ENCODE measurements at places on chromosomes 3 and 15.
A peak's percentile ranks its signal among the peaks of the same experiment; 100 is the strongest.

GRCh38 chr3:2861920-2862319 lies 248.3 kb downstream of the IL5RA start:
- no peak for DNase-seq

DNA sequence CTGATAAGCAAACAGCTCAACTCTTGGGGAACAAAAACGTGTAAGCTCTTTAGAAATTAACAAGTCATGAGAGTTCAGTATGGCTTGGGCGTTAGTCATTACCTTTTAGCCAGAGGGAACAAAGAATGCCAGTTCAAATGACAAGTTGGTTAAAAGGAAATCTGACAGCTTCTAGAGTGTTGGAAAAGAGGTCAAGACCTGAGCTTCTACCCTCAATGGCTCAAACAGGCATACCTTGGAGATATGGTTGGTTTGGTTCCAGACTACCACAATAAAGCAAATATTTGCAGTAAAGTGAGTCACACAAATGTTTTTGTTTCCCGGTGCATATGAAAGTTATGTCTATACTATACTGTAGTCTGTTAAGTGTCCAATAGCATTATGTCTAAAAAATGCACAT lies 136.1 kb downstream of the CACNA1D start:
- DNase-seq: no peak

GRCh38 chr15:61720197-61720704 lies 340.0 kb downstream of the VPS13C start:
- DNase-seq: peak; percentile 41

GRCh38 chr3:119292666-119293065 lies 1.5 kb upstream of the ARHGAP31 start:
- no peak for DNase-seq

DNA sequence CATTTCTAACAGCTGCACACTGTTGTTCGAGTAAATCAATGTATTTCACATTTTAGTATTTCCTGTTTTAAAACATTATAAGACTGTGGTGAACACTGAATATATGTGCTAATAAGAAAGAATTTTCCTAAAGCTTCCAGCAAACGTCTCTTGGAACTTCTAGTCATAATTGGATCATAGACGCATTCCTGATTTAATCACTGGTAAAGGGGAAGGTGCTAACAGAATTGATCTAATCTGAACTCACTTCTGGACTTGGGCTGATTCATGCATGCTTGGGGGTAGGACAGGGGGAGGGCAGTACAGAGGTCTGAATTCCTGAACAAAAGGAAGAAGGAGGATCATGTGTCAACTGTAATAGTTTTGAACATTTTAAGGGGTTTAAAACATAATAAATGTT lies 7.3 kb upstream of the LEKR1 start:
- DNase-seq: peak; percentile 68

GRCh38 chr15:82802497-82802896 lies 3.4 kb downstream of the FSD2 start:
- no peak for DNase-seq

- DNase-seq: no peak
Measured at GRCh38 chr3:89155811-89156210, 48.4 kb downstream of the EPHA3 start.

GRCh38 chr3:181464033-181464694 lies 247.6 kb upstream of the SOX2 start:
- DNase-seq: no peak

- DNase-seq: no peak
Measured at GRCh38 chr3:138947495-138948121, 591 bp downstream of the FOXL2NB start.

GRCh38 chr15:70016511-70016994 lies 81.2 kb downstream of the TLE3 start:
- DNase-seq: no peak

DNA sequence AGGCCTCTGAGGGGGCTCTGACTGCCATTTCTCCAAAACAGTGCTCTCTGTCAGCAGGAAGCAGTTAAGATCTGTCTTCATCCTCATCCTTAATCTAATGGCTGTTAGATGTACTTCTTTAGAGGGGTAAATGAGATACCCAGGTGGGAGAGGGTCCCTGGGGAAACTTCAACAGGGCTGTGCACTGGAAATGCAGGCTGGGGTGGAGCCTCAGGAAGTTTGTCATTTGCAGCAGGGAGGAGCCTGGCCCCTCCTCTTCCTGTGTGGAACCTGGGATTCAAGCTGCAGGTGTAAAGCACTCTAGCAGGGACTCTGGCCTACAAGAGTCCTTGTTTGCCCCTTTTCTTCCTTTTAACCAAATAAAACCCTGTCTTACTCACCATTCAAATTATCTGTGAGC lies 1173.6 kb downstream of the OTOL1 start:
- DNase-seq: no peak

DNA sequence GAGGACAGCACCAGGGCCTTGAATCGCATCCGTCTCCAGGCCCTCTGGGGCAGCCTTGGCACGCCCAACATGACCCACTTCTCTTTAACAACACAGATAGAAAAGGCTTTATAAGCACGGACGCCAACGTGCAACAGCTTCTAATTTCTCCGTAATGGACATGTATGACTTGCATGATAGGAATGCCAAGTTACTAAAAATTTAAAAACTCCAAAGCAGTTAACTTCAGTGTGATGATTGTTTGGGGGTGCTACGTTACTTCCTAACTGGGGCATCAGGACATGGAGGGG lies 30.9 kb upstream of the SNRPA1 start:
- no peak for DNase-seq

DNA sequence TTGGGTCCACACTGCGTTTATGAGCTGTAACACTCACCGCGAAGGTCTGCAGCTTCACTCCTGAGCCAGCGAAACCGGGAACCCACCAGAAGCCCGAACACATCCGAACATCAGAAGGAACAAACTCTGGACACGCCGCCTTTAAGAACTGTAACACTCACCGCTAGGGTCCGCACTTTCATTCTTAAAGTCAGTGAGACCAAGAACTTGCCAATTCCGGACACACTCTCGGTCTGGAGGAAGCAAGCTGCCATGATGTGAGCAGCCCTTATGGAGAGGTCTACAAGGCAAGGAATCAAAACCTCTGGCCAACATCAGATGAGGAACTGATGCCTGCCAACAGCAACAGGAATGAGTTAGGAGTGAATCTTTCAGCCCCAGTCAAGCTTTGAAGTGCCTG lies 62.9 kb downstream of the SLC28A2 start:
- DNase-seq: peak; percentile 38

- peak; percentile 12 for DNase-seq
Measured at GRCh38 chr15:49815526-49815925, 194.7 kb downstream of the DTWD1 start.

- no peak for DNase-seq
Measured at GRCh38 chr3:130991126-130991525, 35.5 kb downstream of the ASTE1 start.

GRCh38 chr3:5267252-5267651 lies 79.7 kb downstream of the EDEM1 start:
- DNase-seq: no peak

DNA sequence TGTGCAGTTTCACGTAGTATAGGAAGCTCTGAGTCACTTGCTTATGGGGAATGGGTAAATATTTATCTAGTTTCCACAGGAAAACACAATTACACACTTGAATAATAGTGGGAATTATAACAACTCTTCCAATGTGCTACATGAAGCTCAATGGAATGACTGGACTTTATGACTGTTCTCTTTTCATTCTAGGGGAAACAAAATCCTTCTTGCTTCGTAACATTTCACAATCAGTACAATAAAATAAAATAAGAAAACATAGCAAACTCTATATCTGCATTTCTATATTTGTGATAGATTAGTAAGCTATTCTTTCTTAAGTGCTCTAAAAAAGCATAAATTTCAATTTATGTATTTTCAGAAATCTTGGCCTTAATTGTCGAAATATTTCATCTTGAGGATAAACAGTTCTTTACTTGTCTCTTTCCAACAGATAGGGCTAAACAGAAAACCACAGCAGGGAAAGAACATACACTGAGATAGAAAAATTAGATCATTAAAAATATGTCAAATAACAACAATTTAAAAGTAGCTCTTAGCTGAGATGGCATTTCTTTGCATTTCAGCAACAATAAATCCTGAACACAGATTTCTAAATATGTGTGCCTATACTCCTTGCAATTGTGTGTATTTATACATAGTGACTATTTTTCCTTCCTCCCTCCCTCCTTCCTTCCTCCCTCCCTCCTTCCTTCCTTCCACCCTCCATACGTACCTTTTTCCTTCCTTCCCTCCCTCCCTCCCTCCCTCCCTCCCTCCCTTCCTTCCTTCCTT lies 395.5 kb upstream of the KCNMB2 start:
- no peak for DNase-seq

GRCh38 chr3:188936597-188937107 lies 235.1 kb upstream of the TPRG1 start:
- no peak for DNase-seq

GRCh38 chr3:189365609-189366564 lies 194.1 kb downstream of the TPRG1 start:
- no peak for DNase-seq

DNA sequence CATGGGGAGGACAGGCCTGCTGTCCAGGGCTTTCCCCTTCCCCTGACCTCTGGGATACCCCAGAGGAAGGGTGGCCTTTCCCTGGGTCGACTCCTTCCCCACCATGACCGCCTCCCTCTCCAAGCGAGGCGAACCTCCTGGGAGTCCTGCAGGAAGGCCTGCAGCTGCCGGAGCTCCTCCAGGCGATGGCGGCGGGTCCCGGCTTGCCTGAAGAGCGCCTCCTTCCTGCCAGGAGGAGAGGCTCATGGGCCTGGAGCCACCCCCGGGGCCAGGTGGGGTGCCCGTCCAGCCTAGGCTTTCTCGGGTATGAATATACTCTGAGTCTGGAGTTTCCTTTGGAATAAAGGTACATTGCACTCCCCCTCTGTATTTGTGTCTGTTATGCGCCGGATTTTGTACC lies 20.1 kb downstream of the PLA2G4B start:
- no peak for DNase-seq

DNA sequence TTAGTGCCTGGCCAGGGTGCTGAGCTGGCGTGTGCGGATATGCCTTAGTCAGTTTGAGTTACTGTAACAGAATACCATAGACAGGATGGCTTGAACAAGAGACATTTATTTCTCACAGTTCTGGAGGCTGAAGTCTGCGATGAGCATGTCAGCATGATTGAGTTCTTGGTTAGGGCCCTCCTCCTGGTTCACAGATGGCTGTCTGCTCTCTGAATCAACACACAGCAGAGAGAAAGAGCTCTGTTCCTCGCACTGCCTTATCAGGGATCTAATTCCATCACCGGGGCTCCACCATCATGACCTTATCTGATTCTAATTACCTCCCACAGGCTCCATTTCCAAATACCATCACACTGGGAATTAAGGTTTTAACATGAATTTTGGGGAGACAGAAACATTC lies 386.6 kb upstream of the DPH6 start:
- peak; percentile 6 for DNase-seq

- no peak for DNase-seq
Measured at GRCh38 chr3:171658841-171659240, 151.4 kb downstream of the PLD1 start.

DNA sequence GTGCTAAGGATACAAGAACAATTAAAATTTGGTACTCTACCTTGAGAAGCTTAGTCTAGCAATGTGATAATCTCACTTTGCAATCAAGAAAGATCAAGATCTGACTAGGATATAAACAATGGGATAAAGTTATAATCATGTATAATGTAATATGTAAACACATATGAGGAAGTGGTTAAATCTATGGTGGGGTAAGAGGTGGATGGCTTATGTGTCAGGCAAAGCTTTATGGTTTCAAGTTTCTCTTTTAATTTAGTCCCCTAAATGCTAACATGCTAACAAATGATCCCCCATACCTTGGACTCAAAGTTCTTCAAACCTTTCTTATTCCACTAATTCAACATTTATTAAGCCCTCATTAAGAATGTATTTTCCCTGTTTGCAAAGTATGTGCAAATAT lies 2.5 kb downstream of the RSL24D1 start:
- peak; percentile 16 for DNase-seq

DNA sequence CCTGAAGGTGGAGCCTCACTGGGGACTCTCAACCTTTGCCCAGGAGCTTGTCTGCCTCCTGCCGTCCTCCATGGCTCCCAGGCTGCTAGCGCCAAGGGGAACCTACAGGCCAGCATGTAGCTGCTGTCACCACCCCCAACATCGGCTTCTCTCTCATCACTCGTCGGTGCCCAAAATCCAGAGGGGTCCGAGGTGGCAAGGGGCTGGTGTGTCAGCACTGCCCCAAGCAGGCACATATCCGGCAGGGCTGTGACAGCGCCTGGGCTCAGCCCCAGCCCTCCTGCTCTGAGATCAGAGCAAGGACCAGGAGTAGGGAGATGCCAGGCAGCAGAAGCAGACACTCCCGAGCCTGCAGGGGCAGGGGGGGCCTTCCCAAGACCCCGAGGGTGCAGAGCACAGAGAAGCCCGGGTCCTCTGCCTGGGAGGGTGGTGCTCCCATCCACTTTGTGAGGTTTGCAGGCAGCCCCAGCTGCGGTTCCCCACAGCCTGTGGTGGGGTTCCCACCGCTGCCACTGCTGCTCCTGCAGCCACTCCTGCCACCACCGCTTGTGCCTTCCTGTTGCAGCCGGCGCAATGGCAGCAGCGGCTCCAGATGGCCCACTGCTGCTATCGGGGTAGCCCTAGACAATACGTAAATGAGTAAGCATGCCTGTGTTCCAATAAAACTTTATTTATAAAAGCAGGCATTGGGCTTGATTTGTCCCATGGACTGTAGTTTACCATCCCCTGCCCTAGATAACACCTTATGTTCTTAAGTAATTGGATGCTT lies 451.0 kb downstream of the EPHA6 start:
- DNase-seq: no peak

DNA sequence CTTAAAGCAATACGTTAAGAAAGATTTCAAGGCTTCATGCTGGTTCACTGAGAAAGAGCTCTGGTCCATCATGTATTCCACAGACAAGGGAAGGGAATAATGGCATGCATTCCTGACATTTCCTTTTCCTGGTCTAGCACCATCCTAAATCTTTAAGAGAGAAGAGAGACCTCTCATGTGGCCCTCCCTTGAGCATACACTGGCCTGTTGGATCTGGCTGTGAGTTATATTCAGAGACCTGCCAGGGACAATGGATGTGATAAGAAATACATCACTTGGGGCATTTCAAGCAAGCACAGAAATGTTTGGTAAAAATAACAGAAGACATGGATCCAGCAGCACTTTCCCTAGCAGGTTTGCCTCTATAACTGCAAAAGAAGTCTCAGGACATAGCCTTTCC lies 507.8 kb downstream of the NLGN1 start:
- DNase-seq: no peak

DNA sequence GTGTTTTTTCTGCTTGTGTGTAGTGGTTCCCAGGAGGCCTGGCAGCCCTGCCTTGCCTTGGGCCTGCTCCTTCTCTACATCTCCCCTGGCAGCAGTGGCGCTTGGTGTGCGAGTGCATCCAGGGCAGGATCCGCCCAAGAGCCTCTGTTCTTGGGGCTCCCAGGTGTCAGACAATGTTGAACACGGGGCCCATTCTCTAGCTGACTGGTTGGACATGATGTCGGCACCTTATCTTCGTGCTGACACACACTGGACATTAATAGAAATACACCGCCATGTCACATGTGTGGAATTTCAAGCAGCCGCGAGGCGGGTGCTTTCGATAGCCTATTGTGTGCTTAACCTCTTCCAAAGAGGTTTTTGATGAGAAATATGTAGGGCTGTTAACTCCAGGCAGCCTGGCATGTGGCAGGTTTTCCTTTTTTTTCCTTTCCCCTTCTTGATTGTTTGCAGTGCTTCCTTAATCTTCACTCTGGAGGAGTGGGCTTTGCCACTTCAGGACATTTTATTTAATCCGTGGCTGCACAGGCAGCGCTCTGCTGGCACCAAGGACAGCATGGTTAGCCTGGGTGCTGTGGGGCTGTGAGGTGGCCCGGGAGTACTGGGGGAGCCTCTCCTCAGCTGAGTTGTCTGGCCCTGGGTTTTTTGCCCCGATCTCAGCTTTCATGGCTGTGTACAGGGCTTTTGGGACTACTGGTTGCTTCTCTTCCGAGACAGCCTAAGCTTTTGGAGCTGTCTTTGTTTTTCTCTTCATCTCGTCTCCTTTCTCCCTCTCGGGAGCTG lies 42.5 kb downstream of the CHCHD6 start:
- peak; percentile 45 for DNase-seq

Measured in fibroblast of mammary gland (primary cell).